Neural cell (in vitro differentiated cells): ENCODE measurements at places on chromosomes 16 and 17. TPM values are rescaled to one million over a fixed set of nuclear protein-coding genes. Genes with fewer than 3 reads are reported as not detected.

Gene FOXF1
- polyA plus RNA-seq = not detected in 2 replicates

Gene GEMIN4
- 3.6 and 4.5 TPM in 2 replicates for polyA plus RNA-seq

Gene PRSS36
- polyA plus RNA-seq = 1.5 and 2.0 TPM in 2 replicates

Gene NATD1
- 2.5 and 2.8 TPM in 2 replicates for polyA plus RNA-seq

Gene RCVRN
- 0.12 and 1.1 TPM in 2 replicates for polyA plus RNA-seq

Gene GPRC5B
- polyA plus RNA-seq = 21.9 and 25.4 TPM in 2 replicates

Gene FAM234A
- 29.9 and 31.7 TPM in 2 replicates for polyA plus RNA-seq

Gene CCDC40
- 5.5 and 15.0 TPM in 2 replicates for polyA plus RNA-seq
